DMS 273 treated with DMSO at 0.1 percent for 48 hours (cell line): ENCODE measurements at places on chromosomes 6 and 20.

GRCh38 chr6:87356181-87356580 lies 11.6 kb downstream of the C6orf163 start:
- no peak for DNase-seq

GRCh38 chr20:10924644-10925201 lies 250.9 kb upstream of the JAG1 start:
- DNase-seq = no peak

GRCh38 chr20:10404023-10404628 lies 29.9 kb downstream of the MKKS start:
- DNase-seq = no peak

DNA sequence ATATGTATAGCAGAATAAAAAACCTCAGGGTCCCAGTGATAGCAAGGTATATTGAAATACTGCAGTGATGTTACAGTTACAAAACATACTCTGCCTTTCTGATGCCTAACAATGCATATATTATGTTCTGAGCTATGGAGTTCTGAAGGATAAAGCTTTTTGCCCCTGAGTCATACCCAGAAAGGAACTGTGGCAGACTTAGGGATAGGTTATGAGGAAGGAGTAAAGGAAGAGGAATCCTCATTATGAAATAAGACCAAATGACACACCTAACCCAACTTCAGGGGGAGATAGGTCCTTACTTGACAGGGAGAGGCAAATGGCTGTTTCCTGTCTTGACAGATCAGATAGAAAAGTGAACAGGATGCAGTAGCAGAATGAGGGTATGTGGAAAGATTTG lies 940.6 kb upstream of the FLRT3 start:
- no peak for DNase-seq

DNA sequence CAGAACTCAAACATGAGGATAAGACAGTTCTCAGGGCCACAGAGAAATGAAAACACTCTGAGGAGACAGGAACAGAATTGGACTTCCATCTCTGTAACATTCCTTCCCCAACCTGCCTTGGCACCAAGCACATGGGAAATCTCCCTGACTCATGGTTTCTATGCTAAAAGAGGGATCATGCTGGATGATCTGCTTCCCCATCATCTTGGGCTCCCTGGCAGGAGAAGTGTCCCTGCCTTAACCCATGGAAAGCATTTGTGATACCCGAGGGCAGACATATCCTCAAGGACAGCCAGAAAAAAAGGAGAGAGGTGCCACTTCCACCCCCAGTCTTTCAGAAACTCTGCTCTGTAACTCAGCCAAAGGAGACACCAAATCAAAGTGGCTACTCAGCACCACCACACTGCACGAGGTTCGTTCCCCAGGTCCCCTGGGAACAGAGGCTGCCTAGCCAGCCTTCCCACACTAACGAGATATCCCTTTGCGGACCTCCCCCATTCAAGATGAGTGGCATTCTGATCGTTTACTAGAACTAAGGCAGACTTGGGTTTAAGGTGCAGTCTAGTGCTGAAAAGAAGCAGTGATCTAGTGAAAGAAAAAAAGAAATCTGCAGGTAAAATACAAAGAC lies 34.8 kb downstream of the BLOC1S5 start:
- no peak for DNase-seq

DNA sequence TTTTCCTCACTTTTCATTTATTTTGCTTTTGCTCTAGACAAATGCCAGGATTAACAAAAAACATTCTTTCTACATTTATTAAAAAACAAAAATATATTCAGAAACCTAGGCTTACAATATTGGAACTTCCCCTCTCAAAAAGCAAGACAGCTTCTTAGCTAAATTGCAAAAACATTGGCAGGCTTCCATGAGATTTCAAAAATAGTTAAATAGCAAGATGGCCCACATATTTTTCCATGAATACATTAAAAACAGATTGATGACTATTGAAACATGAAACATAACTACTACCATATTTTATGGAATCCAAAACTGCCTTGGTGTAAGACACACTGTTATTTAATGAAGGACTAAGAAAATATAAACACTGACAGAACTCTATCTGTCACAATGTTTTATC lies 92.0 kb downstream of the LY86 start:
- DNase-seq = no peak

- DNase-seq = no peak
Observed at GRCh38 chr6:139891471-139891870, 517.0 kb upstream of the CITED2 start.

GRCh38 chr6:74491844-74492374 lies 713.9 kb downstream of the COL12A1 start:
- no peak for DNase-seq

GRCh38 chr20:40948465-40949267 lies 80.0 kb upstream of the TOP1 start:
- no peak for DNase-seq

DNA sequence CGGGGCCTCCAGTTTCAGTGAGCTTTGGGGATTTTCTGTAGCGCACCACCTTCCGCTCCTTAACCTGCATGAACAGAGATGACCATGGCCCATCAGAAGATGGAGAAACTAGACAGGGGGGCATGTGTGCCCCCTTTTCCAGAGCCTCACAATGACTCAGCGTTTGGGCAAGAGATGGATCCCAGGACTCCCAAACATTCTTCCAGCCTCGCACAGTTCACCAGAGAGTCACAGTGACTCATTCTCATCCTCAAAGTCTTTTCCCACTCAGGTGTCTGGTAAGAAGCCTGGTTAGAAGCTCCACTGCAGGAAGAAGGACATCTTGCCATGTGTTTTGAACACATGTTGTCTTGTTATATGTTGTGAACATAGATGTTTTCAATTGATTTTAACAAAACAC lies 76.2 kb upstream of the FRMD1 start:
- DNase-seq = no peak

GRCh38 chr6:111087871-111088667 lies 766 bp downstream of the SLC16A10 start:
- DNase-seq = peak; percentile 10

DNA sequence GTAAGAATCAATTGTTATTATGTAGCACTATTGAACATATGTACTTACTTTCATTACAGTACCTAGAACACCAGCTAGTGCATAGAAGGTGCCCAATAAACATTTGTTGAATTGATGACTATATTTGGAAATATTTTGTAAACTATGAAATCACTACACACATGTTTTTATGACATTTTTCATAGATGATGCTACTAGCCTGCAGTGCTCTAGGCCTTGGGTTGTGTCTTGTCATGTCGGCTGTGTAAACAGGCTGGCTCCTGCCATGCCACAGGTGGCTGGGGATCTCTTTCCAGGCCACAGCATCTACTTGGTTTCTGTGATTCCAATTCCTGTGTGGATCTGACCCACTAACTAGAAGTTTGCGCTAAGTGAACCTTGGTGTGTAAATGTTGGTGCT lies 43.3 kb upstream of the EDN1 start:
- no peak for DNase-seq

- DNase-seq = peak; percentile 57
Observed at GRCh38 chr20:44720621-44720996, 5.4 kb downstream of the CCN5 start.

- no peak for DNase-seq
Observed at GRCh38 chr6:7920425-7920824, 9.8 kb upstream of the TXNDC5 start.

GRCh38 chr6:165880686-165881085 lies 217.6 kb upstream of the PDE10A start:
- no peak for DNase-seq

DNA sequence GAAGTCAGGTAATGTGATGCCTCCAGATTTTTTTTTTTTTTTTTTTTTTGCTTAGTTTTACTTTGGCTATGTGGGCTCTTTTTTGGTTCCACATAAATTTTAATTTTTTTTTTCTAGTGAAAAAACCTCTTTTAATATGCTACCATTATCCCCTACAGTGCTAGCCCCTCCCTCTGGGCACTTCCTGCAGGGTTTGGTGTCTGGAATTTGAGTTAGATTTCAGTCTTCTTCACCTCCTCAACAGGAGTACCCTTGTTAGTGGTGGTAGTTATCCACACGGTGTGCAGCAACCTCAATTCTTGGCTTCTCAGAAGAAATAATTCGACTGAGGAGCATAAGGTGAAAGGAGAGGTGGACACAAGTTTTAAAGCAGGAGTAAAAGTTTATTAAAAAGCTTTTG lies 128.8 kb upstream of the SYNCRIP start:
- DNase-seq = no peak

DNA sequence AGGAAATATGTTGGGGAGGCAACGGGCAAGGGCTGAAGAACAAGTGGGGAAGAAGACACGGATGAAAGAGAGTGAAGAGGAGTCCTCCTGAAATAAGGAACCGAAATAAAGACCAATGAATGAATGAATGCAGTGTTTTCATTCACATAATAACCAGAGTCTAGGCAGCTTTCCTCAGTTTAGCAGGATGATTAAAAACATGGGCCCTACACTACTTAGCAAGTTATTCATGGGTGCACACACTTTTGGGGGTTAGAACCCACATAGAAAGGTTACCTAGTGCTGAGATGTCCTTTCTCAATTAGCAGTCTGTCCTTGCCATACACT lies 5.9 kb upstream of the FUCA2 start:
- DNase-seq = no peak

DNA sequence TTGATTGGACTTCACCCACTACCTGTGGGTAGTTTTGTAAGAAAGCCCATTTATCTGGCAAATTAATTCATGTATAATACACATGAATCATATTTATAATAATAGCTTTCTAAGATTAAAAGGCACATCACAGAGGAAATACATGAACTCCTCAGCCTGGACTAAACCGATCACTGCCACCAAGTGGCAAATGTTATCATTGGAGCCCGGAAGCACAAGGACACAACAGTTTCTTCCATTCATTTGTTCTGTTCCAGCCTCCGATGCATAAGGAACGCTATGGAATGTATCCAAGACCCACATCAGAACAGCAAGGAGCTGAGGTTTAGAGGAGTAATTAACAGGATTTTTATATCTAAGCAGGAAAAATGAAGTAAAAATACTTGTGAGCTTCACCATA lies 13.9 kb upstream of the IPCEF1 start:
- DNase-seq = no peak

DNA sequence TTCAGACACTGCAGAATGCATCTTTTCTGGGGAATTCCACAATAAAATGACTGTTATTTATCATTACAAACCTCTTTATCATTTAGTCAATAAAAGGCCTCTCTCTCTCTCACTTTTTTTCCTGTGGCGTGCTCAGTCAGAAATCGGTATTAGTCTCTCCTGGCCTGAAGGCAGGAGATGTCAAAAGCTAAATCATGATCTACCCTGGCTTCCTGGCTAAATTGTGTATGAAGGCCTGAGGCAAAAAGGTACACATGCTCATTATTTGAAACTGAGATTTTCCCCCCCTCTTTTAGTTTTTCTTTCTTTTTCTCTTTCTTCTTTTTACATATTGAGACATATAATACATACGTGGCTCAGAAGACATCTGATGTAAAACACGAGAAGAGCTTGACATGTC lies 375.0 kb upstream of the SLC35B3 start:
- no peak for DNase-seq

DNA sequence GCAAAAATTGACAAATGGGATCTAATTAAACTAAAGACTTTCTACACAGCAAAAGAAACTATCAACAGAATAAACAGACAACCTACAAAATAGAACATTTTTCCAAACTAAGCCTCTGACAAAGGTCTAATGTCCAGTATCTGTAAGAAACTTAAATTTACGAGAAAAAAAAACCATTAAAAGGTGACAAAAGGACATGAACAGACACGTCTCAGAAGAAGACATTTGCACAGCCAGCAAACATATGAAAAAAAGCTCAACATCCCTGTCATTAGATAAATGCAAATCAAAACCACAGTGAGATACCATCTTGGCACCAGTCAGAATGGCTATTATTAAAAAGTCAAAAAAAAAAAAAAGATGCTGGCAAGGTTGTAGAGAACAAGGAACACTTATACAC lies 70.6 kb upstream of the GRIK2 start:
- DNase-seq = no peak

GRCh38 chr20:50794846-50795634 lies at the start of gene BCAS4:
Gene BCAS4 (plus strand): TSS chr20:50795061. CDS start chr20:50795084, 23 bp downstream.
- DNase-seq = peak; percentile 46

DNA sequence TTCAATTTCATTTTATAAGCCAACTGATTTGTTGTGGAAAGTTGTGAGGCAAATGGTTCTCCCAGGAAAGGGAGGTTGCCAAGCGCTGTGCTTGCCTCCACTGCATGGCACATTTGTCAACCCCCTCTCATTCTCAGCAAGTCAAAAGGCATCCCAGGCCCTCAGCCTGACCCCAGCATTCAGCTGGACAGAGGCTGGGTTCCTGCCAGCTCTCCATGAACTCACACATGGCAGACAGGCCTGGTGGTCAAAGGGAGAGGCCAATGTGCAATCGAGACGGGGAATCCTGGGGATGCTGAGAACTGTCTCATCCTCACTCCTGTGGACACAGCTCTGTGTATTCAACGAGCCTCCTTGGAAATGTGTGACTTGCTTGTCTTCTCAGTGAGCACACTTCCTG lies 106.0 kb upstream of the CDH4 start:
- no peak for DNase-seq

DNA sequence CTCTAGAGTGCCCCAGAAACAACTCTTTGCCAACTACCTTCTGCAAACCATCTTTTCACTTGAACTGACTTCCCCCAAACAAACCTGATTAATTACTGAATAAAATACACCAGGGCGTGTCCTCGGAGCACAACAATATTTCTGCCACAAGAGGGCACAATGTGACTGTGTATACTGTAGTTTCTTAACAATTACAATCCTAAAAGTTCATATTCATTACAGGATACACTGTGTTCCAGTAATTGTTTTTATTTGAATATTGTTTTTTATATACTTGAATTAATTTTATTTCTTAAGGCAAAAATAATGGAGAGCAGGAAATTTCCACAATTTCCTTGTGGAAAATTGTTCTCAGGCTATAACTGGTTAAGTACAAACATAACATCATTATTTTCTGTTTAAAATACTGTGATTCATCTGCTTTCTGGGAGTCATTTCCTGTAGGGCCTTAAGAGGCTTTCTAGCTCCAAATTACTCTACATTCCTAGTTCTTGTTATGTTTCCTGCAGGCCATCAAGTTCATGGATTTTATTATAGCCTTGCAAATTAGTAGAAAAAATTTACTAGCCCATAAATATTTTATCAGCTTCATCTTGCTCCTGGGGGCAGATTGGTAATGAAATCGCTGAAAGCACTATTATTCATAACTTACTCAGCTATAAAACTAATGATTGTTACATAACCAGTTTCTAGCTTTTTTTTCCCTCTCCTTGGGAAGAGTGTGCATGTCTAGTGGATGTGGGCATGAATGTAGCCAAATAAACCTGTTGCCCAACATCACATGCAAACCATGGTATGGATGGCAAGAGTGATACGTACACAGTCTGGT lies 51.9 kb upstream of the SLC22A16 start:
- DNase-seq = peak; percentile 45

DNA sequence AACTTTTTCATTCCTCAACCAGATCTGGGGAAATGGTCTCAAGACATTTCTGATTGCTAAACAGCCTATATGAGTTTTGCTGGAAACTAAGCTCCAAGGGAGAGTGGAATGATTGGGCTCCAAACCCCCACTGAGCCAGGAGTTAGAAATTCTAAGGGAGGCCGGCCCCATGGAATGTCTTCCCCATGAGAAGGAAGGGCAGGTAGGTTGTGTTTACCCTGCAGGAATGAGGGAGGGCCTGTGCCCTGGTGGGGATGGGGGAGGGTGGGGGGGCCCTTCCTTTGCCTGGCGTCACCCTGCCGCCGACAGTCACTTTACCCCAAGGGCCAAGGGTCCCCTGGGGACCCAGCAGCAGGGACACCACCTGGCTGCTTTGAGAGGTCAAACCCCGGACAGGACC lies 298.9 kb downstream of the TFAP2C start:
- no peak for DNase-seq
